Activated naive CD4-positive, alpha-beta T cell treated with Interleukin-2 at 50 U/mL for 16 hours (primary cell): ENCODE measurements at places on chromosomes 2 and 18.

DNA sequence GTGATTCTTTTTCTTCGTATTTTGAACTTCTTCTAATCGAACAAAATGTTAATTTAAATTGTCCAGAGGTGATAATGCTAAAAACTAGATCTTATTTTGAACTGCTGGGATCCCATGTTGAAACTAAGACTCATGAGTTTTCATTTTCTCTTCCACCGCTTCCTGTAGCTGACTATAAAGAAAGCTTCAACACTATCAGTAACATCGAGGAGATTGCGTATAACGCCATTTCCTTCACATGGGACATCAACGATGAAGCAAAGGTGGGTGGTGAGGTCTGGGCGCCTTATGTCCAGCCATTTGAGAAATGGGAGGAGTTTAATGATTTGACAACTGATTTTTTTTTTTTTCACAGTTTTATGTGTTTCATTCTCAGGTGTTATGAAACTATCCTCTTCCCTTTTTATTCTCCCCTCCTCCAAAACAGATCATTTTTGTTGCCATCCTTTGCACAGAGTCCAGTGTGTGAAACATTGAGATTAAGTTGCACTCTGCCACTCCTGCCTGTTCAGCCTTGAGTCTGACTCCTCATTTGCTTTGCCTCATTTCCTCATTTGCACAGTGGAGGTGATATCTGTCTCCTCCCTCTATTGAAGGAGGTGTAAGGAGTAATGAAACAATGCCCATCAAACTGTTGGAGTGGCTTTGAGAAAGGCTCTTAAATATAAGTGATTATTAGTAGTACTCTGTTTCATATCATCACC is 13.8 kb downstream of the GRHL1 start:
- DNase-seq: no peak

DNA sequence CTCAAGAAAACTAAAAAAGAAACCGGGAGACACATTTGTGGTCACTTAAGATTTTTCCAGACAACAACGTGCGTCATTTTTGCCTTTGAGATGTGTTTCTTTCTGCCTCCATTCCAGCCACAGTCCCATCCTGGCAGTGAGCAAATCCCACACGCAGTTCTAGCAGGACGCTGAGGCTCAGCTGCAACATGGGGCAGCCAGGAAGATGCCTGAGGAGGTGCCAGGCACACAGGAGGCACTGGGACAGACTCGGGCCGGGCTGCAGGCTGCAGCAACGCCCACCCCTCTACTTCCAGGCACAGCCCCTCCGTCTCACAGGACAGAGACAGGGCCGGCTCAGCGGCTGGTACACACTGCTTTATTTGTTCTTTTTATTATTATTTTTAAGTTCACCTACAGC is 13.1 kb downstream of the KLF11 start:
- no peak for DNase-seq

GRCh38 chr2:73406996-73407395 is 21.4 kb downstream of the ALMS1 start:
- no peak for DNase-seq

DNA sequence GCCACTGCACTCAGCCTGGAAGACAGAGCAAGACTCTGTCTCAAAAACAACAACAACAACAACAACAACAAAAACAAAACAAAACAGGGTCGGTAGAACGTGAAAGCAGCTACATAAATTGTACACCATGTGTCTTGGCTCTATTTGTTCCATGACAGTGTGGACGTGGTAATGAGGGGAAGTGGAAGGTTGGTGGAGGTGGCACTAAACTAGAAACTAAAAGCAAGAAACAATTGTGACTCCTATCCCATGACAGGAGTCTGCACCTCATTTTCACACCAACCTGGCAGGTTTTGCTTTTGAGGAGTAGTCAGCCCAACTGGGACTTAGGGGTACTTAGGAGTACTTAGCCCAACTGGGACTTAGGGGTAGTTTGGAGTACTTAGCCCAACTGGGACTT is 62.5 kb upstream of the MRPS9 start:
- DNase-seq: no peak

GRCh38 chr2:108305901-108306300 is 17.2 kb downstream of the SULT1C2 start:
- no peak for DNase-seq

GRCh38 chr18:34710458-34710914 is 388 bp downstream of the DTNA start:
- no peak for DNase-seq

DNA sequence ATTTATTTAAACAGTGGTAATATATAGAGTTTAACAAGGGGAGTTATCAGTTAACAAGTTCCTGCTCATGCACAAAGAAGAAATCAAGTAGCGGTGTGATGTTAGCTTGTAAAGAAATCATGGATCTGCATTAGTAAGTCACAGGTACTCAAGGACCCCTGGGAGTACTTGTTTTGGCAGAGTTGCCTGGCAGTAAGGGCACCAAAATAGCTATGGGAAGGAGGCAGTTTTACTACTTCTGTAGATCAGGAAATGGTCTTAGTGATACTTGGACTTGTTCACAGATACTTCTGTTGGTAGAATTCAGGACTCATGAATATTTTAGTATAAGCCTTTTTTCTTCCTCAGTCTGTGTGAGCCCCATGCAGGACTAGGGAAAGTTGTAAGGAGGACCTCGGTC is 107.3 kb upstream of the IL1R2 start:
- no peak for DNase-seq
